ENCODE measurements at places on chromosomes 7 and 10. TPM values are rescaled to one million over a fixed set of nuclear protein-coding genes. Genes with fewer than 3 reads are reported as not detected.

GRCh38 chr7:3748389-3748788 is 447.3 kb downstream of the SDK1 start:
- DNase-seq, result no peak

GRCh38 chr7:146764458-146764857 is 647.9 kb downstream of the CNTNAP2 start:
- no peak for DNase-seq

DNA sequence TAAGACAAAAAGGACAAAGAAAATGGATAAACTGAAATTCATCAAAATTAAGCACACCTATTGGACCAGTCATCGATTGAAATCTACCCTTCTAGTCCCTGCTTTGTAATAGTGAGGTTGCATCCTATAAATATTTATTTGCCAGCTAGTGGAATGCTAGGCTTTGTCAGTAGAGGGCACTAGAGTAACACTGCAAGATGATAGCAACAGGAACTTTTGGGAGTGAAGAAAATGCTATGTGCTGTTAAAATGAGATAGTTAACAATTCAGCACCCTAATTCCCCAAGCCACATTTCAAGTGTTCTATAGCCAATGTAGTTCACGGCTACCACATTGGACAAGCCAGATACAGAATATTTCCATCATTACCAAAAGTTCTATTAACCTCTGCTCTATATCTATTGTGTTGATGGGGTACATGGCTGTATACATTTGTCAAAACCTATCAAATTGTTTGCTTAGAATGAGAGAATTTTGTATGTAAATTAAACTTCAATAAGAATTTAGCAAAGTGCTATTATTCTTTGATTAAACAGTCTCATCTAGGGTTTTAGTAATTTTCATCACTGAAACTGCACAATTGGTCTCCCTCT is 69.8 kb downstream of the LSMEM1 start:
- peak; percentile 96 for DNase-seq

Gene SOSTDC1
- 21.1 TPM for total RNA-seq

- DNase-seq, result no peak
Observed at GRCh38 chr10:131926253-131926652, 25.4 kb downstream of the PPP2R2D start.

DNA sequence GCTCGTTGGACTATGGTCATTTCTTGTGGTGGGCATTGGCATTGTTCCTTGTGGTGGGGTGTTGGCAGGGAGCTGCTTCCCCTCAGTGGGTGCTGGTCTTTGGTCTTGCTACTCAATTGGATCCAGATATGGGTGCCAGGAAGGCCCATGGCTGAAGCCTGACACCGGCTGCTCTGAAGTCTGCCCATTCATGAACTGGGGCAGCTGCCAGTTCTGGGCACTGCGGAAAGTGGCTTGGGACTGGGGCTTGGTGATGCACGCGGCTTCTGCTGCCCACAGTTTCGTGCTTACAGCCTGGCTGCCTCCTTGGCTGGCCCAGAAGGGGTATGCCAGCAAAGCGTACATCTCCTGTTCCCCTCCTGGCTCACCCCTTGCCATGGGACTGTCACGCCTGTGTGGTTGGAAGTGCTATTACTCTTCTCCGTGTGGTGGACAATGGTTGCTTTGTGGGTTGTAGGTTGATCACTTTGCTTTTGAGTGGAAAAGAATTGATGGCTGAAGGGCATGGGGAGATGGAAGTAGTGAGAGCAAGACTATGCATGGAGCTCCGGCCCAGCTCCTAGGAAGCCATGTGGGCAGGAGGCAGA is 54.7 kb downstream of the ADAMTS14 start:
- no peak for DNase-seq

DNA sequence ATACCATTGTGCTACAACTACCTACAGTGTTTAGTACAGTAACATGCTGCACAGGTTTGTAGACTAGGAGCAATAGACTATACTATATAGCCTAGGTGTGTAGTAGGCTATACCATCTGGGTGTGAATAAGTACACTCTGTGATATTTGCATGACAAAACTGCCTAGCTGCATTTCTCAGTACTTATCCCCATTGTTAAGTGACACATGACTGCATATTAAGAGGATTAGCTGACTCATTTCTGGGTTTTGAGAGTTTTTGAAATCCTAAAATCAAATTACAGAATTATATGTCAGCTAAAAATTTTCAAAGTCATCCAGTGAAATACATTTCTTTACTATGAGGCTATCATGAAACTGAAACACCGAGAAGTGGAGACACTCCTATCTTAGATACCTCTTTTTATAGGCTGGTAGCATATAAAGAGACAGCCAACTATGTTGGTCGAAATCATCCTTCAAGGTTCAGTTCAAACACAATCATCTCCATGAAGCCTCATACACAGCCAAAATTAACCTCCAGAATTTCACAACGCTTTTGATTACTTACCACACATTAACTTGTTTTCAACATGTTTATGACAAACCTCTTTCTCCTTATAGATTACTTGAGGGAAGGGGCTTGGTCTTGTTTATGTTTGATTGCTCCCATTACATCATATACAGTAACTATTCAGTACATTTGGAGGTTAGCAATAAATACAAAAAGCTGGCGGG is 89.8 kb upstream of the ANK3 start:
- DNase-seq, result no peak

DNA sequence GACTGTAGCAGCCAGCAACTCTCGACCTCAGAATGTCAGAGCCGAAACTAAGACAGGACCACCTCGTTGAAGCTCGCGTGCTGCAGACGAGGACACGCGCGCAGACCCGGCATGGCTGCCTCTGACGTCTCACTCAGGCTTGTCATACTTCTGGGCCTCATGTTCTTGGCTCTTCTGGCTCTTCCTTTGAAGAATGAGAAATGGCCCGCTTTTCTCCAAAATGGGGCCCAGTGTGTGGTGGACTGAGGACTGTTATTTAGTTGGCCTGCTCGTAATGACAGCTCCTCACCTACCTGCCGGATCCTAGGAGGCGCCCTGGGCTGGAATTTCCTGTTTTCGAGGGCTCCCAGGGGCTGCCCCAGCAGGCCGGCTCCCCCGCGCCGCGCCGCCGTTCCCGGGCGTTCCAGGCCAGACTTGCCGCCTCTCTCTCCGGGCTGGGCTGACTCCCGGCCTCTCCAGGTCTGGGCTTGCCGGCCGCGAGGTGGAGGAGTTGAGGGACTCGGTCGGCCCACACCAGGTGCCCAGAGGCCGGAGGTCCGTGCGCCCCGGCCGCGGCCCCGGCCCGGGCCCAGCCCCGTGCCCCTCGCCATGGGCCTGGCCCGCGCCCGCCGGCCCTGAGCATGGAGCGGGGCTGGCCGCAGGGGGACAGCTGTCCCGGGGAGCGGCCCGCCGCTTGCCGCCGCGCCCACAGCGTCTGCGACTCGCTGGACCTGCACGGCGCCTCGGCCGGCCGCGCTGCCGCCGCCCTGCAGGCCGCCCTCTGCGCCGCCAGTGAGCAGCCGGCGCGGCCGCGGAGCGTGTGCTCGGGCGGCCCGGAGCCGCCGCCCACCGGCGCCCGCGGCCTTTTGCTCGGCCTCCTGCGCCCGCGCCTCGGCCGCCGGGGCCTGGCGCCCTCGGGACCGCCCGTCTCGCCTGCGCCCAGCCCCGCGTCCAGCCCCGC is 28.1 kb downstream of the AGAP3 start:
- peak; percentile 66 for DNase-seq

All from HT-29 (cell line).